Activated CD4-positive, alpha-beta T cell treated with anti-CD3 and anti-CD28 coated beads for 24 hours (primary cell): ENCODE measurements at places on chromosomes 1 and 21.

GRCh38 chr1:95382000-95382786 lies 148.2 kb downstream of the RWDD3 start:
- no peak for DNase-seq

GRCh38 chr1:40853113-40853884 lies 8.9 kb downstream of the CITED4 start:
- no peak for DNase-seq

GRCh38 chr1:9684801-9685200 lies 33.3 kb downstream of the PIK3CD start:
- no peak for DNase-seq

- DNase-seq = no peak
Observed at GRCh38 chr21:33393348-33393747, 9.9 kb upstream of the IFNGR2 start.

DNA sequence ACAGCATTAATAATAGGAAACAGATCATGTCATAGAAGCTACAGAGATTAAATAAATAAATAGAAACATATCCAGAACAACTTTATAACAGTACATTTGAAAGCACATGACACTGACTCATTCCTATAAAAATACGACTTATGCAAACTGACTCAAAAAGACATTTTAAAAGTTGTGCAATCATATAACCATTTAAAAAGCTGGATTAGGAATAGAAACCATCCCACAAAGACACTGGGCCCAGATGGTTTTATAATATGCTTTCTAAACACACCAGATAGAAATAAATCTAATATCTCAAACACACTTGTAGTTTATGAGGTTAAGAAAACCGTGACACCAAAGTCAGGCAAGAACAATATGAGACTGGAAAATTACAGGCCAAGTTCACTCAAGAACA lies 47.6 kb downstream of the MATN1 start:
- no peak for DNase-seq

DNA sequence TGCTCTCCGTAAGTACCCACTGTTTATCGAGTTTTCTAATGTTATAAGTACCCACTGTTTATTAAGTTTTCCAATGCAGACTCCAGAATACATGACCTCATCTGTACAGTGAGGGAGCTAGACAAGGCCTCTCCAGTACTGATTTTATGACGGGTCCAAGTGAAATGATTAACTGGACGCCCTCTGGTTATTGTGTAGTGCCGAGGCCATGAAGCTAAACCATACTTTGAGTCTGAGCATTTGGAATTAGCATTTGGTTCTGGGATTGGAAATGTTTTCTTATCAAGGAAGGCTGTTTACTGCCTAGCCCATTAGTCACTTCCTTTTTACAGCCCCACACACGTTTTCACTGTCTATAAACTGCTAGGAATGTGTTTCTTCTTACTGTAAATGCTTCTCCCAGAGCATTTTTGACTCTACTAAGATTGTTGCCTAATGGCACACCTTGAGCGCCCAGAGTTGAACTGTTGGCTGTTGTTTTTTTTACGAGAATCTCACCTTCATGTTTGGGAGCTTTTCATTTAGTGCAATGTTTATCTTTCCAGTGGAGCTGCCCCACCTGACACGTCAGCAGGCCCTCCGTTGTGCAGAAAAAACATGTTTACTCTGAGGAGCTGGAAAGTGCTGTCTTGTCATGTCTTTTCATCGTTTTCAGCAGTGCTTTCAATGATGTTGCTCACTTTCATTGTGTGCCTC lies 26.9 kb downstream of the SPATA46 start:
- DNase-seq = no peak

GRCh38 chr1:180947901-180948640 lies 35.4 kb downstream of the KIAA1614 start:
- no peak for DNase-seq

- DNase-seq = no peak
Observed at GRCh38 chr1:102186536-102186935, 189.8 kb upstream of the OLFM3 start.

DNA sequence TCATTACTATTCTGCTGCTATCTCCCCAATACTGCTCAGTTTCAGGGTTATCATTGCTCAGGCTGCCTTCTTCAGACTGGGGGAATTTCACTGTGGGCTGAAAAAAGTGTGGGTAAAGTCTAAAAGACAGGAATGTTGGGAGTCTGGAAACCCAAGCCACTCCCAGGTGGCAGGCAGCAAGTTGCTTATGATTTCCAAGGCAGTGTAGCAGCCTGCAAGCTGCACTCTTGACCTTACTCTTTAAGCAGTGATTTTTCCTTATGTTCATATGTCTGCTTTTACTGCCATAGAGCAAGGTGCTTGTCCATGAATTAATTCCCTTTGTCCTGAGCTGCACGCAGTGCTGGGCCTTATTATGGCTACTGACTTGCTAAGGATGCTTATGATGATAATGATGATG lies 53.1 kb downstream of the PHC2 start:
- DNase-seq = no peak

DNA sequence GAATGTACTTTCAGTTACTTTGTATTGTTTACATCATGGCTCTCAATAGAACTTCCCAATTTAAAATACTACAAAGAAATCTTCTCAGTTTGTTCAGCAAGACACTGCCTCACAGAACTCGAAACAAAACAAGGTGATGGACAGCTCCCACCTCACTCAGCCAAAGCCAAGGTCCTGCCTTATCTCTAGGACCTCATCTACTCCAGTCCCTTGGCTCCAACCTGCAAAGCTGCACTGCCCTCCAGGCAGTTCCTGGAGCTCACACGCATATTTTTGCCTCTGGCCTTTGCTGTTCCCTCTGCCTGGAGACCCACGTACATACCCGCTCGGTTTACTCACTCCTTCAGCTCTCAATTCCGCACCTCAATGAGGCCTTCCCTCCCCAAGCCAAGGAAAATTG lies 40.3 kb downstream of the MCOLN2 start:
- DNase-seq = no peak

DNA sequence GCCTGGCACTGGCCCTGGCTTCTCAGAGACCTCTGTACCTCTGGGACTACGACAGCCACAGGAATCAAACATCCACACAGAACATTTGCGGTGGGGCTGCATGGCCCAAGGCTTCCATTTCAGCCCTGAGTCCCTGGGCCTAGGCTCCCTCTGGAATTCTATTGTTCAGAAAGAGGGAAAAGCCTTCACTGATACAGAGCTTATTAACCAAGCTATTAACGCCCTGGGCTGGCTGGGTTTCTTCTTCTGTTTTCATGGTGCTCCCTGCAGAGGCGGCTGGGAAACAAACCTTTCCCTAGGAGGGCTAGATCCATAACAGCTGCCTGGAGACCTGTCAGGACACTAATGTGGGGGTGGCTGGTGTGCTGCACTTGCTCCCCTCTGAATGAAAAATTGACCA lies 88.2 kb downstream of the KAZN start:
- no peak for DNase-seq

DNA sequence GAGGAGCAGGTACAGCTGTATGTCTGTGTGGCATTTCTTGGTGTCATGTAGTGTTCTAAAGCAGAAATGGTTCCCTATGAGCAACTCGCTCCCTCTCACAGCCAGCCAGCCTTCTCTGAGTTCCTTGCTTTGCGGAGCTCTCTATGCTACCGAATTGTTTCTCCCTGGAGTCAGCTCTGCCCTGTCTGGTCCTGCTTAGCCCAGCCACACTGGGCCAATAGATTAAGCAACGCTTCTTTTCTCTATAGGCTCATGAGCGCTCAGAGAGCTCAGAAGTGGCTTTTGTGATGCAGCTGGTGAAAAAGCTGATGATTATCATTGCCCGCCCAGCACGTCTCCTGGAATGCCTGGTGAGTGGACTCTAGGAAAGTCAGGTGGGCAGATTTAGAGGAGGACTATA lies 113.1 kb downstream of the PIK3R3 start:
- DNase-seq = no peak

DNA sequence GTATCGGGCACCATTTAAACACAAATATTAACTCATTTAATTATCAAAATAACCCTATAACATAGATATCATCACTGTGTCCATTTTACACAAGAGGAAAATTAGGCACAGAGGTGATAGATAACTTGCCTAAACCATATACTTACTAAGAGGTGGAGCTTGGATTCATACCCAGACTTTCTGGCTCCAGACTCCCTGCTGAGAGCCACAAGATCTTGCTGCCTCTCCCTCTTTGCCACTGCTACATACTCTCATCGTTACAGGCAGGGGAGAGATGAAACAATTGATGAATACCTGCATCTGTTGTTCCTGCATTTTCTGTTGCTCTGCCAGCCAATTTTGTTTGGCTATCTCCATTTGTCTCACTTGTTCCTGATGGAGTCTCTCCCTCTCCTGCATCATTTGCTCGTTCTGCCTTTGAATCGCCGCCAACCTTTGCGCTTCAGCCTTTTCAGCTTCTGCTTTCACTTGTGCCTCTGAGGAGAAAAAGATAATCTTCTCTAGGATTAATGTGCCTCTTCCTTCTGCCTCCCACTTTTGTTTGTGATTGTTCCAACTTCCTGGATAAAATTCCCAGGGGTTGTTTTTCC lies 10.6 kb downstream of the GBP5 start:
- DNase-seq = no peak

DNA sequence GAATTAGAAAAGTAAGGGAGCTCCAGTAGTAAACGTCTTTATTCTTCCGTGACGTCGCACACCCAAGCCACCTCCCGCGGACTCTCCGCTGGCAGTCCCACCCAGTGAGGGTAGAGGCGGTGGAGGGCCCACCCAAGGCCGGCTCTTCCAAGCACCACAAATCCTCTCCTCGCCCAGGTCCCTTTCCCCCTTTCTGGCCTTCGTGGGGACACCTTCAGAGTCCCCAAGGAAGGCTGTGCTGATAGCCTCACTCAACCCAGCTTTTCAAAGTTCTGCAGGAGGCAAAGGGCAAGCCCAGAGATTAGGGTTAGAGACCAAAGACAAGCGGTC lies 349 bp upstream of the GPN2 start:
- DNase-seq = no peak

DNA sequence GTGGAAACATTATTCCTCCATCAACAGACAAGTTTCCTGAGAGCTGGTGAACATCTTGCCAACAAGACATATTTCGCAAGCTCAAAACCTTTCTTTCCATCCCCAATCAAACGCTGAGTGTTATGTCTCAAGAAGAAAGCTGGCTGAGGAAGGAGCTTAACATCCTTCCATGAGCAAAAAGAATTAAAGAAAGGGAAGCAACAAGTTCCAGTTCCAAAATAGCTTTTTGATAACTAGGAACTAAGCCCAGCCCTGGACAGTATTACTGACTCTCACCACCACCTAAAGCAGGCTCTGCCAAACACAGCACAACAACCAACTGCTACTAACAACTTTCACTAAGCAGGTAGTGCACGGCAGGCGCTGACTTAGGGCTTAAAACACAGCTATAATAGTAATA lies 50.2 kb downstream of the CAPZB start:
- DNase-seq = no peak

DNA sequence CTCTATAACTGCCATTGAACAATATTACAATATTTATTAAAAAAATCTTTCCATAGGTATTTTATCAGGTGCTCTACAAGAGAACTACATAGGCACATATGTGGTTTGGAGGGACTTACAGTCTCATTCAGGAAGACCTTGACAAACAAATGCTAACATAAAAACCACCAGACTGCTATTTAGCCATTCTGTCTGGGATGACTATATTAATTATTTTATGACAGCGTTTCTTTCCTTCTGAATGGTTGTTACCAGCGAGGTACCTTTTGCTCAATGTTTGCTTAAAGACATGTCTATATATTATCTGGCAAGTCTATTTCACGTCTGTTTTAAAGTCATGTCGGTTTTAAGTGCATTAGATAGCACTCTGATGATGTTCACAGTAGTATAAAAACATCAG lies 69.7 kb downstream of the RUNX1 start:
- DNase-seq = no peak
